ENCODE measurements at places on chromosomes 7 and 10.

GRCh38 chr7:102431617-102432298, 1.6 kb upstream of the ORAI2 start:
- DNase-seq, result no peak

DNA sequence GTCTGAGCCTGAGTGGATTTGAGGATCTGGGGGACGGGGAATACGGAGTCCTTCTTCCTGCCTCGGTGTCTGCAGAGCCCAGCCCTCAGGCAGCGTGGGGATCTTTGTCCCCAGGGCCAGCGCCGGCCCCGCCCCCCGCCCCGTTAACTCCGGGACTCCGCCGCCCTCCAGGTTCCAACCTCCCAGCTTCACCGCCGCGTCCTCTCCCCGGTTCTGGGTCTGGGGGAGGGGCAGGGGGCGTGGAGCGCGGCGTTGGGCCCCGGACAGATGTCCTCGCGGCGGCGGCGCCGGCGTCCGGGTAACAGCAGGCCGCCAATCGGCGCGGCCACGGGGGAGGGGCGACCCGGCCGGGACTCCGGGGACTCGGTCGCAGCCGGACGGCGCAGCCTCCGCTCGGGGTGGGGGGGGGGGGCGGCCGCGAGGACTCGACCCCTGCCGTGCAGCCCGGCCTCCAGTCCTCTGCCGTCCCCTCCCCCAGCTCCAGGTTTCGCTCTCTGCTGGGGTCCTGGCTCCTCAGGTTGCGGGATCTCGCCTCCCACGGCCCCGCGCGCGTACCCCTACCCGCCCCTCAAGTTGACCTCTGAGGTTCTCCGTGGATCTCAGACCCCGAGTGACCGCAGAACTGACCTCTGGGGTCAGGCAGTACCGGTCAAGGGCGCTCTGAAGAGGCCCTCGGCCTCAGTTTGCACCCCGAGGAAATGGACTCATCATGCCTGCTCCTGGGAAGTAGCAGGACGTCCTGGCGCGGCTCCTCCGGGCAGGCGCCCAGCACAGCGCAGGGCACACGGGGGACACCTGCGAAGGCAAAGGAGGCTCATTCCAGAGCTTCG, 2.3 kb upstream of the ELFN1 start:
- no peak for DNase-seq

DNA sequence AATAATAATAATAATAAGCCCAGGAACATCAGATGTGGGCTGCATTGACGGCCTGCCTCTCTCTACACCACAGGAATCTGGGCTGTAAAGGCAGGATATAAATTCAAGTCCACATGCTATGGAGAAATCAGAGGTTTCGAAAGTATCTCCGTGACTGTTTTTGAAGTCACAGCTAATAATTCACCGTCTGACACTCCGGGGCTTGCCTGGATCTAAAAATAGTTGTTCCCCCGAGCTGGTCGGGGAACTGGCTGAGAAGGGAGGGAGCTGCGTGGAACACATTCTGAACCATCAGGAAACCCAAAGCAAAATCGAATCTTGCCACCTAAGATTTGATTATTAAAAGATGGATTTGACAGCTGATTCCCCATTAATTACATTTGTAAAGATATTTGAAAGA, 35.4 kb downstream of the KLF6 start:
- DNase-seq, result no peak

DNA sequence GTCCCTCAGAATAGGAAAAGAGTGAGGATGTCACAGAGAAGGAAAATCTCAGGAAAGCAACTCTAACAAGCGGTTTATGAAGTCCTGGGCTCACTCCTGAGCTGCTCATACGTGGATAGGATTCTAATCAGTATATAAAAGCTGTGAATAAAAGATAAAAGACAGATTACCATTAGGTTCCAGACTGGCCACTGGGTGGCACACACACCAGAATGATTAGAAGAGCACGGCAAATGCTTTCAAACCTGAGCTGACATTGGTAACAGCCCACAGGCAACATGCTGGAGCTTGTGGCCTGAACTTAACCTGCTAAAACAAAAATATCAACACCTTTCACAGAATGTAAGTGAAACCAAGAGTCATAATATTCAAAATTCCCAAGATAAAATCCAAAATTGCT, 370.8 kb downstream of the GRID1 start:
- no peak for DNase-seq

DNA sequence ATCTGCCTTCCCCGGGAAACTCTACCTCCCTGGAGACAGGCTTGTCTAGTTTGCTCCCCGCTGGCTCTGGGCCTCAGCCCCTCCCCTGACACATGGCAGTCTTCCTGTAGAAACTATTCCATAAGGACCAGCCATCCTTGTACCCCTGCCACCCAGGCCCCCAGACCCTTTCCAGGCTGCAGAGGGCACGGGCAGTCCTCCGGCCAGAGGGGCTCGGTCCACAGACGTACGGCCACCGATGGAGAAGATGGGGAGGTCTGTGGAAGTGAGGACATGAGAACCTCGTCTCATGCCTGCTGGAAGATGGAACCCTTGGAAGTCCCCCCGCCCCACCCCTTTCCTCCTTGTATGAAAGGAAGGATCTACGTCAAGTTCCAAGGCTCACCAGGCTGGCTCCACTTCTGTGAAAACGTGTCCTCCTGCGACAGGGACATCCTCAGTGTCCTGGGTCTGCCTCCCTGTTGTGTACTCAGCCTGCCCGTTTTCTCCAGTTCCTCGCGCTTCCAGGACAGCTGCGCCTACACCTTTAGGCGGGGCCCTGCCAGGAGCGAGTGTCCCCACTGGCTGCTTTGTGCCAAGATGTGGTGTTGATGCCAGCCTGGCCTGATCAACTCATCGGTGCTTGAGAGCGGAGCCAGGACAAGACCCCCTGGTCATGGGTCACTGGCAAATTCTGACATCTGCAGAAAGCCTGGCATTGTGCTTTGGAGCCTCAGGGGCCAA, 414.9 kb downstream of the GLRX3 start:
- no peak for DNase-seq

DNA sequence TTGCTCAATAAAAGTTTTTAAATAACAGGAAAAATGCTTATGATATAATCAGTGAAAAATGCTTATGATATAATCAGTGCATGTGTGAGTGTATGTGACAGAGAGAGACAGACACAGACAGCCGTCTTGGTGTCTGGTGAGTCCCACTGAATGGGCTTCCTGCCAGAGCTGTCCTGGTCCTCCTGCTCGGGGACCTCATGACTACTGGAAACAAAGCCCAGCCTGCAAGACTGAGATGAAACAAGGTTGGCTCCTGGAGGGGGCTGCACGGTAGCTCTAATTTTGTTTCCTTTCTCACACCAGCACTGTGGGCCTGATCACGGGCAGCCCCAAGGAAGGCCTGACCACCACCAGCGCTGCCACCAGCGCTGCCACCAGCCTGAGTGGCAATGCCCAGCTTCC, 57.3 kb downstream of the NRP1 start:
- no peak for DNase-seq

DNA sequence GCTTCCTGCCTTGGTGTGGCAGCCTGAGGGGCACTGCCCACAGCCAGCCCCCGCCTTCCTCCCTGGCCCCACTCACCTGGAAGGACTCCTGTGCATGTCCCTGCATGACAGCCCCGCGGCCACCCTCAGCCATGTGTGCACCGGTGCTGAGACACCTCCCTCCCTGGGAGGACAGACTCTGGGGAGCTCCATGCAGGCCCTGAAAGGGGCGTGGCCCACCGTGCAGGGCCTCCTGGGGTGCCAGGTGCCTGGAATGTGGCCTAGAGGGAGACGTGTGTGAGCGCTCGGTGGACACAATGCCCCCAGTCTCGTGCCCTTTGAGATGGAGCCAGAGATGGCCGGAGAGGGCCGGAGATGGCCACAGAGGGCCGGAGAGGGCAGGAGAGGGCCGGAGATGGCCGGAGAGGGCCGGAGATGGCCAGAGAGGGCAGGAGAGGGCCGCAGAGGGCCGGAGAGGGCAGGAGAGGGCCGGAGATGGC, 59.1 kb upstream of the PPP2R2D start:
- no peak for DNase-seq

DNA sequence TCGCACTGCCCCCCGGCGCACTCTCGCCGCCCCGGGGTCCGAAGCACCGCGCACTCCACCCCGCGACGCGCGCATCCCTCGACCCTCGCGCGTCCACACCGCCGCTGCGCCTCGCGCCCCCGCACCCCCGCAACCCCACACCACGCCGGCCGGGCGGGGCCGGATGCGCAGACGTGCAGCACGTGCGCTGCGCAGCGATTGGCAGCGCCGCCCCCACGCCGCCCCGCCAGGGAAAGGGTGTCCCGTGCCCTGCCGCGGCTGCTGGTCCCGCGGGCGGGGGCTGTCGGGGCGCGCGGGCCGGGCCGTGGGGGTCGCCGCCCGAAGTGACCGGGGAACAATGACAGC, 53.7 kb upstream of the KDM7A start:
- DNase-seq, result no peak

- DNase-seq, result no peak
These were observed 106.5 kb downstream of the HTR7 start for GRCh38 chr10:90751107-90751997.

- DNase-seq, result no peak
These were observed 32.1 kb downstream of the ASB4 start for GRCh38 chr7:95517870-95518269.

DNA sequence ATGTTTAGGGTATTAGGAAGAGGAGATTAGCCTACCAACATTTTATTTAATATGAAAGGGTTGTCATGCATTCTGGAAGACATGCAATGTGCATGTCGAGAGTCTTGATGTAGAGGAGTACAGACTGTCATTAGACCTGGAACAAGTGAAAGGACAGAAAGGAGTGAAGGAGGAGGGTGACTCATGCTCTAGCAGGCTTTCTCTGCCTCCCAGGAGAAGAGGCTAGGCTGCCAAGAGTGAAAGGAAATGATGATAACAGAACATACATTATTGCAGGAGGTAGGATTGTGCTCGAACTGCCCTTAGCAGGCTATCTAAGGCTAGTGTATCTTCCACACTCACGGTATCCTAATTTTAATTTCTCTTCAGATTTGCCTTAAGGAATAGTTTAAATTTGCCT, 228.8 kb downstream of the EXOC4 start:
- no peak for DNase-seq

DNA sequence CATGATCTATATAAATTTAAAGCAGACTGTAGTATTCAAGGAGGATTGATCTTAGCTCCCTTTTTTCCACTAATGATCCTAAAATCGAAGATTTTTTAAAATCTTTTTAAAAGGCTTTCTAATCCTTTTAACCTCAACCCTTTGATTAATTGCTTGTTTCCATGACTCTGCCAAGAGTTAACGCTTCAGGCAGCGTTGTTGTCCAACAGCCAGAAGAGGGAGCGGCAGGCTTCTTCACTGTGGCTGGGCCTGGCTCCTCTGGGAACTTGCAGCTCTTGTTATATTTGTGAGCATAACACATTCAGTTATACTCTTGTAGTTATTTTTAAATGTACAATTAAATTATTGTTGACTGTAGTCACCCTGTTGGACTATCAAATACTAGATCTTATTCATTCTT, 26.3 kb downstream of the CRCP start:
- no peak for DNase-seq

- DNase-seq, result no peak
These were observed 20.0 kb downstream of the FOXI2 start for GRCh38 chr10:127757033-127757432.

DNA sequence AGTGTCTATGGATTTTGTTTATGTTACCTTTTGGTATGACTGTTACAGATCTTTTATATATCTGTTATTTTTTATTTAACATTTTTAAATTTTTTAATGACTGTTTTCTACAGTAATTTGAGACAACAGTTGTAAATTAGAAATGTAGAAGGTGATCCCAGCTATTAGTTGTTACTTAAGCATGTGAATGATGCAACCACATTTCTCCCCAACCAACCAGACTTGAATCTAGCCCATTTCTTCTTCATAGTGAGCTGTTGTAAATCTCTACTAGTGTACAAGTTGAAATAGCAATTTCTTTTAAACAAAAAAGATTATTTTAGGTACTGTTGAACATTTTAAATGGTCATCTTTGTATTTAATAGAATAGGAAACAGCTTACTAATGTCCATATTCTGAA, 18.0 kb downstream of the TMEM106B start:
- no peak for DNase-seq

DNA sequence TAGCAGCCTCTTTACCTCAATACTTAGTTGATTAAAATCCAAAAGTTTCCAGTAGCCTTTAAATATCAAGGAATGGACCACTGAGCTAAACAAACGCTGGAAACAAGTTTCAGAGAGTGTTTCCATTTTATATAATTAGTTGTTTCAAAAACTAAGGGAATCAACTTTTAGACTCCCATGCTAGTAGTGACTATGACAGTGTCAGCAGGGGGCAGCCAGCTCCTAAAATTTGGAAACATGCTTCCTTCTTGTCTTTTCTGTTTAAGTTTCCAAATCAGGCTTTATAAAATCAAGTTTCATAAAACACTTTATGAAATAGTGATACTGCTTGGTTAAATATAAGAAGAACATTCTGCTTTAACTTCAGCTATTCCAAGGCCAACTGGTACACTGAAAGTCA, 138.2 kb upstream of the TMEM229A start:
- no peak for DNase-seq

DNA sequence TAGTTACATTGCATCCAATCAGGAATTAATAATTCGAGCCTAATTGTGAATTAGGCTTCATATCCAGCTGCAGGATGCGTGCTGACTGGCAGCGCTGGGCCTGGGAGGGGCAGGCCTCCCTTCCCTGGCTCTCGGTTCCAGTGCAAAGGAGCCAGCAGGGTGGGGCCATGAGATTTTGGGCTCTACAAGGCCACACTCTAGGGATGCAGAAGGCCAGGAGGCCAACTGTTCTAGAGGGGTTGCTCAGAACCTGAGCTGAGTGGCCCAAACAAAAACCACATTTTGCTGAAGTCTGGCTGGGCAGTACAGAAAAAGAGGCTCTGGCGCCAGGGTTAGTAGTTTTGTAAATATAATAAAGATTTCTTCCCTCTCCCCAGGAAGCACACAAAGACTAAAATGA, 72.3 kb downstream of the CLEC2L start:
- DNase-seq, result no peak

- no peak for DNase-seq
These were observed 444.6 kb downstream of the HTR7 start for GRCh38 chr10:90413196-90413595.

DNA sequence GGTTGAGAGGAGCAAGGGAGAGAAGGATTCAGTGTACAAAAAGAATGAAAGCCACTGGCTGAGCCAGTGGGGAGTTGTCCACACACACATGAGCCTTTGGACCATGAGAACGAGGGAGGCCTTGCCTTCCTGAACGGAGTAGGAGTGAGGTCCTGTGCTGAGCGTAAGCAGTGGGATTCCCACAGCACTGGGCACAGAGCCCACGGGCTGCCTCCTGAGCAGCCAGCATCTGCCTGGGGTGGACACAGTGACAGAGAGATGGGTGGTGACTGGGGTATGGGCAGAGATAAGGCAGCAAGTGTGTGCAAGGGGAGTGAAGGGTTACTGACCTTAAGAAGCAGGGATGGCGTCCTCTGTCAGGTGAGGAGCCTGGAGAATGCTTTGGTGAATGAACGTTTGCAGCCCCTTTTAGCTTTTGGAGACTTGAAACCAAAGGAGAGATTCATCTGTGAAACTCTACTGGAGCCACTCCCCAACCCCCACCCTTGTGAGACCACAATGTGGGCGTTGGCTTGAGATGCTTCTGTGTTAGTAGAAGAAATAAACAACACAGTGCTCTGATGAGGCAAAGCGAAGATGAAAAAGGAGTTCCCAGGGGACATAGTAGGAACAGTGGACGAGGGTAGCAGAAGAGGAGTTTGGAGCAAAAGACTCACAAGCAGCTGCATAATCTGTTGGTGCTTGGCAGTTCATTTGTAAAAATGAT, 56.5 kb downstream of the FIGNL1 start:
- DNase-seq, result no peak

All from SIG-M5 (cell line).